Immature natural killer cell (primary cell): ENCODE measurements at places on chromosomes 4 and X. TPM values are rescaled to one million over a fixed set of nuclear protein-coding genes. Genes with fewer than 3 reads are reported as not detected.

DNA sequence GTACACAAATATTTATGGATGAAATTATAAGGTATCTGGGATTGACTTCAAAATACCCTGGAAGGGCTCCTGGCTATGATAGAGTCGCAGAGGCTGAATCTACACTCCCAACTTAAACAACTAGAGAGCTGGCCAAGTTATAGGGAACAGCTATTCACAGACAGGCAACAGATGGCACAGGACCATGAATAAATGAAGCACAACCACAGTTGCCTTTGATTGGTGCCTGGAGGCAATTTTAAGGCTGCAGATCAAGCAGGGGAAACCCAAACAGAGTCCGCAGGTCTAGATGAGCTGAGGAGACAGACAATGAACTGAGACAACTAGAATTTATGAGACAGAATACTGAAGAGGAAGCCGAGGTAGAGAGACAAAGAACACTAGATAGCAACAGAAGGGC is 155.9 kb downstream of the EVC2 start:
- H3K4me3 ChIP-seq = no peak overlapping the region
- no peak overlapping the region for H3K27ac ChIP-seq
- H3K36me3 ChIP-seq = peaks cover 3% of the 10 kb centered on the region
- peaks cover 2% of the 10 kb centered on the region for H3K27me3 ChIP-seq
- DNase-seq = no peak

- no peaks in the 10 kb centered on the region for H3K4me1 ChIP-seq
- no peak overlapping the region for H3K27ac ChIP-seq
- no peak for DNase-seq
- H3K36me3 ChIP-seq = no peaks in the 10 kb centered on the region
- H3K27me3 ChIP-seq = peaks cover 20% of the 10 kb centered on the region
Measured at GRCh38 chrX:20274121-20274520, 7.4 kb upstream of the RPS6KA3 start.

FAM149A gene
- not detected for polyA plus RNA-seq

HMX1 gene
- polyA plus RNA-seq = not detected

NPY1R gene
- polyA plus RNA-seq = not detected

DNA sequence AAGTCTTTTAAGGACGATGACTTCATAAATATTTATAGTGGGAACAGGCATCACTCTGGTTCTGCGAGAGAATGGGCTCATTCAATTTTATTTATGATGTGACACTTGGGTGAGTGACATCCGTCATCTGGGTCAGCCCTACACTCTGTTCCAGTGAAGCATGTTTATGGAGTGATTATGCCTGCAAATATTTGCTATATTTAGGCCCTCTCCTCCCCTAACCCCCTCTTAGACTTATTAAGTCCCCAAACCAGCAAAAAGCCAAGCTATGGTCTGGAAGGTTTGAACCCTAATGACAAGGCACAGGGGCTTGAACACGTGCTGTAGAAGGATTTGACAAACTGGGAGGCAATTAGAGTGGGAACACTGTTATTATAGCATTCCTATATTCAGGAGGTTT is 55.9 kb downstream of the C4orf51 start:
- peaks cover 14% of the 10 kb centered on the region for H3K4me1 ChIP-seq
- no peaks in the 10 kb centered on the region for H3K36me3 ChIP-seq
- no peak for DNase-seq

DNA sequence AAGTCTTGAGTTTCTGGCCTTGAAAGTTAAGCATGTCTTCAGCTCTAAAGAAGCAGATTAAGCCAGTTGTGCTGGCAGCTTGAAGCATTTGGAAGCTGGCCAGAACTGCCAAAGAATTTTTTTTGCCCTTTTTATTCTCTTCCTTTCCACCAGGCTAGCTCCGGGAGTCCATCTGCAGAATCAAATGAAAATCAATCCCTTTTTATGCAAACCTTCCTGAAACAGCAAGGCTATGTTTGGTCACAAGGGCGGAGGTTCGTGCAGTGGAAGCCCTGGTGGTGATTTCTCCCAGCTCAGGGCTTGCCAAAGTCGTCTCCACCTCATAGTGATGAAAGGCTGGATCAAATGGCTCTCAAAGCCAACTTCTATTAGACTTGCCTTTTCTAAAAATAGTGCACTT is 21.6 kb upstream of the C4orf54 start:
- no peaks in the 10 kb centered on the region for H3K36me3 ChIP-seq

KCNIP4 gene
- 0.10 TPM for polyA plus RNA-seq

GRCh38 chr4:84219656-84220055 is 279.4 kb downstream of the NKX6-1 start:
- no peaks in the 10 kb centered on the region for H3K27me3 ChIP-seq
- H3K27ac ChIP-seq = no peak overlapping the region
- H3K4me3 ChIP-seq = no peak overlapping the region

USP26 gene
- not detected for polyA plus RNA-seq

DNA sequence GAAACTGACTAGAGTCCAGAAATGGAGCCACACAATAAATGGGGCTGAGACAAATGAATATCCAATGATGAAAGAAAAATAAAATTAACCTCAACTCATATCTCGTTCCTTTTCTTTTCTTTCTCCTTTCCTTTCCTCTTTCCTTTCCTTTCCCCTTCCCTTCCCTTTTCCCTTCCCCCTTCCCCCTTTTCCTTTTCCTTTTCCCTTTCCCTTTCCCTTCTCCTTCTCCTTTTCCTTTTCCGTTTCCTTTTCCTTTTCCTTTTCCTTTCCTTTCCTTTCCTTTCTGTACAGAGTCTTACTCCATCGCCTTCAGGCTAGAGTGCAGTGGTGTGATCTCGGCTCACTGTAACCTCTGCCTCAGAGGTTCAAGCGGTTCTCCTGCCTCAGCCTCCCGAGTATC is 146.3 kb downstream of the RTL9 start:
- H3K4me3 ChIP-seq = no peak overlapping the region
- no peaks in the 10 kb centered on the region for H3K27me3 ChIP-seq
- DNase-seq = no peak
- H3K27ac ChIP-seq = no peak overlapping the region

GRCh38 chr4:176927664-176928063 is 134.9 kb upstream of the VEGFC start:
- DNase-seq = no peak
- H3K4me3 ChIP-seq = no peak overlapping the region
- H3K27me3 ChIP-seq = no peaks in the 10 kb centered on the region
- H3K36me3 ChIP-seq = no peaks in the 10 kb centered on the region

ALB gene
- polyA plus RNA-seq = not detected

SLC6A14 gene
- not detected for polyA plus RNA-seq

- no peak for DNase-seq
- H3K4me3 ChIP-seq = no peak overlapping the region
- H3K27ac ChIP-seq = no peak overlapping the region
- no peaks in the 10 kb centered on the region for H3K4me1 ChIP-seq
- peaks cover 6% of the 10 kb centered on the region for H3K27me3 ChIP-seq
Measured at GRCh38 chr4:146063143-146063542, 112.4 kb upstream of the LSM6 start.

- no peak overlapping the region for H3K27ac ChIP-seq
- no peak for DNase-seq
- H3K4me3 ChIP-seq = no peak overlapping the region
Measured at GRCh38 chrX:94435799-94436198, 761.8 kb downstream of the FAM133A start.
